ENCODE measurements at places on chromosomes 16 and 17.

DNA sequence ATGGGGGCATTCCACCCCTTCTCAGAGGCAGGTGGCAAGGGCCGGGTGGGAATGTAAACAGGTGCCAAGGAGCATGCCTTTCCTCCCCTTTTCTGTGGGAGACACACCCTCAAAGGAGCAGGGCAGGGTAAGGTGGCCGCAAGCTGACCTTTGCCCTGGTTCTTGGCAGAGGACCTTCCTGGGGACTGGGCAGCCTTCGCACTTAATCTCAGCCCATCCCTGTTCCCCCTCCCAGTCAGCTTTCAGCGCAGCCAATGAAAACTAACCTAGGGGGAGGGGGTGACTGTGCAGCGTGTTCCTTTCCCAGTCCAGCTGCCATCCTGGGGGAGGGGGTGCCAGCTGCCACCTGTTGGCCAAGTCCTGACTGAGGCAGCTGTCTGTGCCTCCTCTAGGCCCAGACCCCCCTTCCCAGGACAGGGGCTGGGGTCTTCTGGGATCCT is 2.8 kb downstream of the TRAF4 start:
- peak; percentile 63 for DNase-seq

GRCh38 chr17:7632492-7632894 is 2.6 kb downstream of the SHBG start:
- peak; percentile 70 for DNase-seq

DNA sequence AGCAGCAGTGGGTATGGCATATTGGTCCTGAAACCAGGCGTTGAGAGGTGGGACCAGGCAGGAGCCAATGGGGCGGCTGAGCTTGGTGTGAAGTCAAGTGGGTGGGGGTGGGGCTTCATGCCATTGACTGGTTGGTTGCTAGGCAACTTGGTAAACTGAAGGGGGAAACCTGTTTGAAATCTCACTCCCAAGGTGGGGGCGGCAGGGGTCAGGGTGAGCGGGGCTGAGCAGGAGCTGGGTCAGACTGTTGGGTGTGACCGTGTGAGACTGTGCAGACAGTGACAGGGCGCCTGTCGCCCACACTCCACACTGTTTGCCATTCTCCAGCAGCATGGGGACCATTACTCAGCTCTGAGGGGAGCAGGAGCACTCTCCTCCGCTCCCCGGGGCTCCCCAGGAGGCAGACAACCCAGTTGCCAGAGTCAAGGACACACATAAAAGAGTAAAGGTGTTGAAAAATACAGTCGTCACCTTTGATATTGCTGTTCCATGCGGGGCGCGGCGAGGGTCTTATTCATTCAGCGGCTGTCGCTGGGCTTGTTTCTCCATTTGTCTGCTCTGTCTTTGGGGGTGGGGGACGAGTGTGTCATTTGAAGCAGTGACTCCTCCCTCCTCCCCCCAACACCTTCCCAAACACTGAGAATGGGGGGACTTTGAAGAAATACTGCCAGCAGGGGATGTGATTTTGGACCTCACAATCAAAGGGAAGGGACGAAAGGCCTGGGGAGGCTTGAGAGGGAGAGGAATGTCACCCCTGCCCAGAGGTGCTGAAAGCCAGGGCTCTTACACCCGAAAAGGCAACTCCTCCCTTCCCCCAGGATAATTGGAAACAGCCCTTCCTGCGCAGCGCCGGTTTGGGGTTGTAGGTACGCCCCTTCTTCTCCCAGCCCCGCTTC is 1.2 kb upstream of the EFNB3 start:
- DNase-seq: peak; percentile 92

GRCh38 chr16:6956511-6956910 is 376.1 kb upstream of the RBFOX1 start:
- DNase-seq: no peak

GRCh38 chr16:50816901-50817555 is 75.1 kb downstream of the CYLD start:
- DNase-seq: no peak

DNA sequence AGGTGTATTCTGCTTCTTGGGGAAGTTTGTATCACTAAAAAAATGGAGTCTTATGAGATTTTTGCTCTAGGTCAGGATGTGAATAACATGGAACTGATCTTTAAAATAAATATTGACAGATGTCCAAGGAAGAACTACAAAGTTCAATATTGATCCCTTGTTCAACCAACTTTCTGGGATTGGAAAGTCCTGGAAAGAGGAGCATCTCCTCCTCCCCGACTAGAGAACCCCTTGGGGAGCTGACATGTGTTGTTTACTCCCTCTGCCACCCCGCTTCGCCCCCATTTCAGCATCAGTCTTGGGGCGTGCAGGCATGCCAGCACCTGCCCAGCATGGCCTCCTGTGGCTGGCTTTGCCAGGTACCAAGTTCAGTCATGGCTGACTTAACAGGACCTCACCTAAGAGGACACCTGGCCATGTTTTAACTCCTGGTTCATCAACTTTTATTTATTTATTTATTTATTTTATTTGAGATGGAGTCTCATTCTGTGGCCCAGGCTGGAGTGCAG is 33.8 kb downstream of the PMFBP1 start:
- DNase-seq: no peak

DNA sequence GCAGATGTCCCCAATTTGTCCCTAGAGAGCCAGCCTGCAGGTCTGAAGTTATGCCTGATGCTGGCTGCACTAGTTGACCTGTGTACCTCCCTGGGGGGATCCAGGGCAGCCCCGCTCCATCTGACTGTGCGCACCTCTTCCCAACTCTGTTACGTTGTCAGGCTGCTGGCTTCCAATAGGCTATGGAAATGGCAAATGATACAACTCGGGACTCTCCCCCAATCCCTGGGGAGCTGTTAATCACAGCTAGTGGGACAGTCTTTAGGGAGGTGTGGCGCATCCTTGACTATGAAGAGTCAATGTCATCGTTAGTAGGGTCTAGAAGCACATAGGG is 30.1 kb downstream of the GPRC5B start:
- DNase-seq: no peak

DNA sequence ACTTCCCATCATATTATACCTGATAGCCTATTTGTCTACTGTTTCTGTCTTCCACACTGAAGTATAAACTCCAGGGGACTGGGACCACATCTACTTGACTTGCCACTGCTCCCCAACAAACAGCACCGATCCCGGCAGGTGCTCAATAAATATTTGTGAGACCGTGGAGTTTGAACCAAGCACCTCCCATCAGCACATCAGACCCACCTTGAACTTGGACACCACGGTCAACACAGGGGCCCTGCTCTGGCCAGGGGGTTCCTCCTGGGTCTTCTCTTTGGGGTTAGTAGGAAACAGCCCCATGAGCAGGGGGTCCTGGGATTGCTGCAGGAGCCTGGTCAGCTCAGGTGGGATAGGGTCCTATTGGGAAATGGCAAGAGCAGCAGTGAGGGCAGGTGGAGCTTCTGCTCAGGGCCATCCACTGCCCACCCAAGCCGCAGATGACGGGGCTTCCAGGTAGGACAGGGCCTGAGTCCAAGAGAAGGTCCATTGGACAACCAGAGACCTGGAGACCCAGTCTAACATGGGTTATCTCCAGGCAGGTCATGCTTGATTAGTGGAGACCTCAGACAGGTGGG is 19.9 kb downstream of the ZNHIT3 start:
- DNase-seq: no peak

DNA sequence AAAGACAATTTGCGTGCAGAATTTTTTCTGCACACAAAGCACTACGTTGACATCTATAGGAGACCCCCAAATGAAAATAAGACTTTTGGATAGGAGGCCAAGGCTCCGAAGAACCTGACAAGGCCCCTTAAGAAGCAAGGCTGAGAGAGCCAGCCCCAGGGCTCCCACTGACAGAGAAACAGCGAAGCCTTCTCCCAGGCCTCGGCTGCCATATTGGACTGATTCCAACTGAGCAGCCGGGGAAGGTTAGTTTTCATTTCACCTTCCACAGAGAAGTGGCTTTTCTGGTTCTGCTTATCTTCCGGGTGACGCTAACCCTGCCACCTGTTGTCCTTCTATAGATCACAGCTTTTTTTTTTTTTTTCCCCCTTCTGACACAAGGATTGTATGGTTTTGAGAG is 356.7 kb downstream of the SOX9 start:
- no peak for DNase-seq

- no peak for DNase-seq
Measured at GRCh38 chr16:30853758-30854157, 40.1 kb downstream of the BCL7C start.

DNA sequence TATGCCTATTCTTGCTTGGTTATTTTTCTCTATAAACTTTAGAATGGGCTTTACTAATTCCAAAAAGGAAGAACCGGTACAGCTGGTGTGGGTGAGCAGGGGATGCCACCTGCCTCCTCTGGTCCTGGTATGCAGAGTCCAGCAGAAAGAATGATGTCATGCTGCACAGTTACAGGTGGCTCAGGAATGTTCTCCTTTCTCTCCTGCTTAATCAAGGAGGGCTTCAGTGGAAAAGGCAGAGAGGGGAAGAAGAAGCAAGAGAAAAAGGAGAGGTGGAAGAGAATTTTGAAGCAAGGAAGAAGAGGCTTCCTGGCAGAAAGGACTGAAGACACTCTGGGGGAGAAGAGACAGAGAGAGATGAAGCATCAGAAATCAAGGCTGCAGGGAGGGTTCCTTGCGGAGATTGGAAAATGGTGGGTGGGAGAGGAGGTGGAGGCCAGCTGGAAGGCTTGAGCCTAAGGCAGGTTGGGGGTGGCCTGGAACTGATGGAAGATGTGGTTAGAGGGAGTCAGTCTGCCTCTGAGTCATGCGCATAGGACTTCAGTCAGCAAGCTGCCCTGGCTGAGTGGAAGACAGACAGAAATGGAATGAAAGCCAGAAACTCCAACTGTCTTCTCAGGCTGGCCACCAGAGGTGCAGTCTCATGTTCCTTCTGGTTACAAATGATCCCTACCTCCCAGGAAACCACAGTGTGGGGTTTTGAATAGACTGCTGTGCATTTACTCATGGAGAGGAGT is 64.6 kb upstream of the CRHR1 start:
- DNase-seq: peak; percentile 54

DNA sequence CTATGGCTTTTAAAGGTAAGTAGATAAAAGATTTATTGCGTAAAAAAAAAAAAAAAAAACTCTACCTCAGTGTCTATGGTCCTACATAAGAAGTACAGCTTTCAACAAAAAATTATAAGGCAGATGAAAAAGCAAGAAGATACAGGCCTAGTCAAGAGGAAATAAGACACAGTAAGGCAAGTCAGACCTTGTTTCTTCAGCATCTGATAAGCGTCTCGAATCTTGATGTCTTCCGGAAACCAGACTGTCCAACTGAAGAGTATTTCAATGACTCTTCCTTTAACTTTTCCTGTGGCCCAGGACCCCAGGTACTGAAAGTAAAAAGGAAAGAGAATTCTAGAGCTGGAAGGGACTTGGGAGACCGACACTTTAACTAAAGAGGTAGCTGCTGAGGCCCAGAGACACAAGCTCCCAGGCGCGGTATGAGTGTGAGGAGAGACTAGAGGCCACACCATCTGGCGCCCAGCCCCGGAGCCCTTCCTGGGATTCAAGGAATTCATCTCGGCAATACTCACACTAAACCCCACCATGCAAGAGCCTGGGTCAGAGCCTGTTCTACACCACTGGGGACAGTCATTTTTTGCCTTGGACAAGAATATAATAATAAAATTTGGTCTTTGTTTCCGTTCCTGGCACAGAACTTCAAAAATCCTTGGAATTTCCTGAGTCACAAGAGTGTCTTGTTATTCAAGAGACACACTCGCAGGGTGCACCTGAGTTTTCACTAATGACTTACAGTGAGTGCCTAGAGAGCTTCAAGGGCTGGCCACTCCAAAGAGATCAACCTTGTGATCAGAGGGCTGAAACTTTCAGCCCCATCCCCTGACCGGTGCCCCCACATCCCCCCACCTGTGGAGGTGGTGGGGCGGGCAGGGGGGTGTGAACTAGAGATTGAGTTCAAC is 18.6 kb downstream of the GGA2 start:
- DNase-seq: no peak

DNA sequence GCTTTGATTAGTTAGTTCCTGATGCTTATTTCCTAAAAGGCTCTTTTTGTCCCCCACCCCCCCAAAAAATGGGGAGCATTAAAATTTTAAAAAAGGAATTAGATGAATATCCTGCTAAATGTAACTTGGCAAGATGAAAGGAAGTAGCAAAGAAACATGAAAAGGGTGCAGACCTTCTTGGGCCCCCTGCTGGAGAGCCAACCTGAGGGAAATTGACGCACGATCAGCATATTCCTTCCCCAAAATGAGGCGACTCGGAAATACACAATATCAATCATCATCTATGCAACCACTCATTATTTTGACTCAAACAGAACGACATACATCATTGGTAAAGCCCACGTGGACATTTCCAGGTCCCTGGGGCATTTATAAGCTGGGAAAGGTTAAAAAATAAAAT is 59.7 kb downstream of the GRIN2A start:
- peak; percentile 16 for DNase-seq

- DNase-seq: no peak
Measured at GRCh38 chr17:50059256-50059655, 3.3 kb downstream of the ITGA3 start.

DNA sequence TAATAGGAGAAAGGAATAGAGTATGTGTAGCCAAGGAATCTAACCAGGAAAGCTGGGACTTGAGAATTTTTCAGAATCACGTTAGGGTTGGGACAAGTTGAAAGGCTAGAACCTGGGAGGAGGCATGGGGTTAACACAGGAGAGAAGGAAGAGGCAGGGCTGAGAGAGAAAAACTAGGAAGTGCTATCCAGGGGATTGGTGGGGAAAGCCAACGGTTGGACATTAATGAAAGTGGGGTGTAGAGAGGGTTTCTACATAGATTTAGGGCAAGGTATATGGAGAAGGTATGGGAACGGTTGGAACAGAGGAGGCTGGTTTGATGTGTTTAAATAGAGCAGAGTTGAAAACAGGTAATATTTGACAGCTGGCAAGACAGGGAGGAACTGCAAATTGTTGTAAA is 2.7 kb downstream of the SRRM2 start:
- DNase-seq: no peak

- DNase-seq: no peak
Measured at GRCh38 chr16:80743772-80744171, 60.6 kb downstream of the CDYL2 start.

DNA sequence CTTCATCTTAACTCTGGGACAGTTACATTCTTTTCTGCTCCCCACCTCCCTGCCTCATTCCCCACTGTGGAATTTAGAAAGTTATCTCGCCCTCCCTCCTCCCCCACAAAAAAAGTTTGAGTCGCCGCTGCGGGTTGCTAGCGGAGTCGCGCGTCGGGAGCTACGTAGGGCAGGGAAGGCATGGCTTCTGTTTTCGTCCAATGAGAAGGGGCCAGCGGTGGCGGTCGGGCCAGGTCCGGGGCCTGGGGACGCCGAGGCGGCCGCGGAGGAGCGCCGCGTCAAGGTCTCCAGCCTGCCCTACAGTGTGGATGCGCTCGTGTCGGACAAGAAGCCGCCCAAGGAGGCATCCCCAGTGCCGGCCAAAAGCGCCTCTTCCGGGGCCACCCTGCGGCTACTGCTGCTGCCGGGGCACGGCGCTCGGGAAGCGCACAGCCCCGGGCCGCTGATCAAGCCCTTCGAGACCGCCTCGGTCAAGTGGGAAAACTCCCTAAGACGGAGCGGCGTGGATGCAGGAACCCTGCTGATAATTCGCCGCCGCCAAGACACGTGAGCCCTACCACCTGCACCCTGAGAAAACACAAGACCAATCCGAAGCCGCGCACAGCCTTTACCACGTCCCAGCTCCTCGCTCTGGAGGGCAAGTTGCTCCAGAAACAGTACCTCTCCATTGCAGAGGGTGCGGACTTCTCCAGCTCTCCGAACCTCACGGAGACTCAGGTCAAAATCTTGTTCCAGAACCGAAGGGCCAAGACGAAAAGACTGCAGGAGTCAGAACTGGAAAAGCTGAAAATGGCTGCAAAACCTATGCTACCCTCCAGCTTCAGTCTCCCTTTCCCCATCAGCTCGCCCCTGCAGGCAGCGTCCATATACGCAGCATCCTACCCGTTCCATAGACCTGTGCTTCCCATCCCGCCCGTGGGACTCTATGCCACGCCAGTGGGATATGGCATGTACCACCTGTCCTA is 8.9 kb downstream of the OR4D1 start:
- peak; percentile 77 for DNase-seq
